Heart left ventricle (tissue), 16 donors: ENCODE measurements at places on chromosomes 1 and 21. TPM values are rescaled to one million over a fixed set of nuclear protein-coding genes. Genes with fewer than 3 reads are reported as not detected.

The CELA2A gene
- total RNA-seq, result not detected

The FCRLA gene
- not detected for total RNA-seq

The OR14I1 gene
- total RNA-seq, result not detected

The ST6GALNAC3 gene
- 3.1 TPM for total RNA-seq
